ENCODE measurements at places on chromosomes 4 and X.

GRCh38 chr4:151865312-151865711, 104.5 kb upstream of the GATB start:
- no peak for DNase-seq

DNA sequence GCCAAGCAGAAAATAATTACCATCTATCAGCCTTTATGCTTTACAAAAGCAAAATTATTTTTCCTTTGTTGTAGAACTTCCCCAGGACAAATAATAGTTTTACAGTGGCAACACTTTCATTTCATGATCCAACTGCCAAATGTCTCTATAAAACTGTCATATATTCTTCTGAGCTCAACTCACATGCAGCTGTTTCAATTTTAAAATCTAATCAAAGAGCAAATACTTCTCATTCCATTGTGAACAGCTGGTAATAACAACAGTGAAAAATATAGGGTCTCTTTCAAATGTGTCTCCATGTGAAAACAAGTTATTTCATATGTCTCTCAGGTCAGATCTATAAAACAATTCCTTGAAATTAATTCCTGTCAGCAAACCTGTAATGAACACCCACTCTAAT, 270.6 kb upstream of the SLC7A11 start:
- DNase-seq: no peak

DNA sequence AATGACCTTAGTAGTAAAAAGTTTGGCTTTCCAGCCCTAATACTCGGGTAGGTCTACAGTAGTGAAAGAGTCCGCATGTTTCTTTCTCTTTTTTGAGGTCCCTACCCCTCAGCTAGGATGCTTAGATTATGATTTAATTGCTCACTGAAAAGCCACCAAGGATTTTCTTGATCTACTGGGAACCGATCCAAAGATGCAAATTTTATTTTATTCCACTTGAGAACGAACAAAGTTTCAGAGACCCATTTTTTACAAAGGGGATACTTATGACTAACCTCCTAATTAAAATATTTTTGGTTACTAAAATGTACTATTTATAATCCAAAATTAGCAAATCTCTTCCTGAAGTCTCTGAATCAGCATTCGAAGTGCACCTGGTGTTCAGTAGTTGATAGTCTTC, 14.3 kb upstream of the PDHA2 start:
- no peak for DNase-seq

GRCh38 chrX:110985470-110985869, 110.5 kb upstream of the PAK3 start:
- no peak for DNase-seq

GRCh38 chr4:141388481-141388880, 167.8 kb downstream of the ZNF330 start:
- DNase-seq: no peak

DNA sequence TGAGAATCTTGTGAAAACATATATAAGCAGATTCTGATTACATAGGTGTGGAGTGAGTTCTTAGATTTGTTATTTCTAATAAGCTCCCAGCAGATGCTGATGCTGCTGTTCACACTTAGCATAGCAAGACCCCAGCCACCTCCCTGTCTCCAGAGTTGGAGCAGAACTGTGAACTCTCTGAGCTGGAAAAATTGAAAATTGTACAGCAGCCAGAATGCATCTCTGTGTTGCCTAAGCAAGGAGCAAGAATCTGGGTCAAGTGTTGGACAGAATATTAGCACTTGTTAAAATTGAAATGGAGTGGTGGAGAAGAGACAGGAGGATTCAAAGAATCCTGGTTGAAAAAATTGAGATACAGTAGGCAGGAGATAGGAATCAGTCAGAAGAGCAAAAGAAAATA, 146.6 kb upstream of the FAM47C start:
- no peak for DNase-seq

DNA sequence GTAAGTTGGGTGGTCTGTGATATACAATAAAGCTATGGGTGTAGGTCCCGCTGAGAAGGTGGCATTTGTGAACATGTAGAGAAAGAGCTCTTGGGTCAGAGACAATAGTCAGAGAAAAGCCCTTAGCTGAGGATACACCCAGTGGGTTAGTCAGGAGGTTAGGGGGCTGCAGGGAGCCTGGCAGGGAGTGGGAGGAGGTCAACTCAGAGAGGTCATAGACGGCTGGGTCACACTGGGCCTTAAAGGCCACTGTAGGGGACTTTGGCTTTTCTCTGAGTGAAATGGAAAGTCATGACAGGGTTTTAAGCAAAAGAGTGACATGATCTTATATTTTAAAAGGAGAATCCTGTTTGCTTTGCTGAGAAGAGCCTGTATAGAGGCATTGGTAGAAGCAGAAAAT, 16.7 kb downstream of the MGST2 start:
- DNase-seq: no peak

DNA sequence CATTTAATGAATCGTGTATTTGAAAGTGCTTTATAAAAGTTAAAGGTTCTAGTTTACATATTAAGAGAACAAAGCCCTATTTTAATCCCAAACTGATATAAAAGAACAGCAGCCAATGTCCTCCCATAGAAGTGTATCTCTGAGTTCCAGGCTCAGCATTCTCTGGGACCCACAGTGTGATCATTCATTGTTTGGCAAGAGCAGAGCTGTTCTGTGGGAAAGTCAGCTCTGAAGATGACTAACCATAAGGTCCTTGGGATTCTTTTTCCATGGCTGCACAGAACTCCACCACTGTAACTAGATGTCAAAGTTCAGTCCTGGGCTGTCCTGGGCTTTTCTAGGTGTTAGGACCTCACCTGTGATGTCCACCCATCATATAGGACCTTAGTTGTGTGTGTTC, 157.0 kb upstream of the TLL1 start:
- no peak for DNase-seq

- DNase-seq: no peak
These were observed 8.6 kb upstream of the BGN start for GRCh38 chrX:153486171-153486570.

DNA sequence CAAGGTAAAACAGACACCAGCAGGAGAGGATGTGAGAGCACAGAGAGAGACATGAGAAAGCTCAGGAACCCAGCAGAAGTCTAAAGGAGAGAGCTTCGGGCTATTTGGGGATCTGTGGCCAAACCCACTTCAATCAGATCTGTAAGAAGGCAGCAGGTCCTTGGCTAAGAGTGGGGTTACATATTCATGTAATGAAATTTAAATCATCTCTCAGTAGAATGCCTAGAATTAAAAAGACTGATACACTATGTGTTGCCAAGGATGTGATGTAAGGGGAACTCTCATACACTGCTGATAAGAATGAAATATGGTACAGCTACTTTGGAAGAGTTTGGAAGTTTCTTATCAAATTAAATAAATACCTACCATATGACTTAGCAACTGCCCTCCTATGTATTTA, 35.8 kb downstream of the PDE5A start:
- DNase-seq: no peak

DNA sequence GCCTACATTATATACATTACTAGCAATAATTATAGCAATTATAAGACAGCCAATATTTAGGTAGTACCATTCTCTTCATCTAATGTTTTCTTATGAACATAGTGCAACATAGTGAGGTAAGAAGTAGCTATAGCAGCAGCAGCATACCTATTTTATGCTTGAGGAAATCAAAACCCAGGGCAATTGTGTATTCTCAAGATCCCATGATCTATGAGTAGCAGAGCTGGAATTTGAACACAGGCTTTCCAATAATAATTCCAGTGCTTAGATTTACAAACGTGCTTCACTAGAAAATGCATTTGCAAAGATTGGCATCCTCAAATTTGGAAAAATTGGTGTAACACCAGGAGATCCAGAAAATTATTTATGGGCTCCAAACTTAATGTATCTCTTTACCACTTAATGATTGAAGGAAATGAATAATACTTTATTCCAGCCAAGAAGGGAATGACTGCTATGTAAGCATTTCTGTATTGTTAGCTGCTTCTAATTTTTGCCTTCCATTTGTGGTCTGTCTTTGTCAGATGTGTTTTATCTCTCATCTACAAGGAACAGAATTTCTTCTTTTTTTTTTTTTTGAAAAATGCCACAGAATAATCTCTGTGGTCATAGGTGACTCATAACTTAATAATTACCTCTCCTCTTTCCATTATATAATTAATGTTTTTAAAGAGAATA, 451.1 kb downstream of the ARAP2 start:
- DNase-seq: no peak

DNA sequence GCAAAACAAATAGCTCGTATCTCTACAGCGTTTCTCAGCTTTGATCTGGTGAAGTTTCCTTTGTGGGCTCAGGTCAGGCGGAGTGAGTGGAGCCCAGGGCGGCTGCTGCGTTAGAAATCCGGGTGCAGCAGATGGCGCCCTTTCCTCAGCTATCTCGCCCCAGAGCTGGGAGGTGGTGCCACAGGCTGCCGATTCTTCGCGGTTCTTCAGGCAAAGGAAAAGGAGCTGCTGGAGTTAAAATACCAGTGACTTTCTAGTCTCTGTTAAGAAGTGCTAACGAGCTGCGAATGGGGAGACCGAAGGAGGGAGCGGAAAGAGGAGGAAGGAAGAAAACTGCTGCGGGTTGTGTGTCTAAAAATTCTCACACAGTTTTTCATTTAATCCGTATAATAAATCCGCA, 114.6 kb downstream of the CPE start:
- peak; percentile 6 for DNase-seq

- no peak for DNase-seq
These were observed 307.0 kb downstream of the ADGRL3 start for GRCh38 chr4:61507091-61507490.

DNA sequence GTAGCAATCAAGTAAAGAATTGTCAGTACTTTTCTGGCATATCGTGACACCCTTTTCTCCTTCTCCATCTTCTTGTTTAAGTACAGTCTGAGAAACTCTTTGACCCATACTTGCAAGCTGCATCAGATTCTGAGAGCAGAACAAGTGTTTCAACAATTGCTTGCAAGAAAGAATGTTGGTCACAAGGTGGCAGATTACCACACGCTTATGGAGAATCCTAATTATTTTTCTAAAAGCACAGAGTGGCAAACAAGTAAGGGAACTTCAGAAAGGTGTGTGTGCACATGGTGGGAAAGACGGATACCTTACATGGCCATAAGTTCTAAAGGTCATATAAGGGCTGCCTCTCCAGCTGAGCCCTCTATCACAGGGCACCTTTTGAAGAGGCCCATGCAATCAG, 136.4 kb upstream of the FGF13 start:
- DNase-seq: no peak

- no peak for DNase-seq
These were observed 7.9 kb upstream of the KLHL8 start for GRCh38 chr4:87228262-87228860.

DNA sequence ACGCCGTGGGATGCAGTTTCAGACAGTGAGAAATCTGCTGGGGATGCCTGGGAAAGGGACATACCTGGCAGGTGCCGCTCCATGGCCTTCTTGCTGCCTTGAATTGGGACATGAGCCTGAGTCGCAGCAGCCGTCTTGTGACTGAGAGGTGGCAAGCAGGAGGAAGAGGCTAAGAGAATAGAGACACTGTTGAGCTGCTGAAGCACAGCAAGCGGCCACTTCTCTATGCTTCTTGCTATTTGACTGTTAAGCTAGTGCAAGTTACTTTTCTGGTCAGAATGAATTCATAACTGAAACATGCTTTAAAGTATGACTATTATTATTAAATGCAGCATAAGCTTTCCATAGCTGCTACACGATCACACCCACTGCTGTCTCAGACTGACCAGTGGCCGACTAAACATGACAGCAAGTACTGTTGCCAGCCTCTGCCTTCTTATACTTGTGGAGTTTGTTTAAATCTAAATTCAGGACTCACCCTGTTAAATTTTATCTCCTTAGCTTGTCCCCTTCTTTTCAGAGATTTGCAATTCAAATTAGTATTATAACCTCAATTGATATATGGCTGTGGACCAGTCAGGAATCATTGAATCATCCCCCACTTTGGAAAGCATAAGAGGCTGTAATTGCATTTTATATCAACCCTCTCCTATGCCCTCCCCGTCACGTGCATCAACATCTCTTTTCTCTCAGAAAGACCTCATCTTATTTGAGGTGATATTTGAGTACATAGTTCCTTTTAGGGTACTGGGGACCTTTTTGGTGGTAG, 24.8 kb upstream of the ACSL1 start:
- DNase-seq: no peak

DNA sequence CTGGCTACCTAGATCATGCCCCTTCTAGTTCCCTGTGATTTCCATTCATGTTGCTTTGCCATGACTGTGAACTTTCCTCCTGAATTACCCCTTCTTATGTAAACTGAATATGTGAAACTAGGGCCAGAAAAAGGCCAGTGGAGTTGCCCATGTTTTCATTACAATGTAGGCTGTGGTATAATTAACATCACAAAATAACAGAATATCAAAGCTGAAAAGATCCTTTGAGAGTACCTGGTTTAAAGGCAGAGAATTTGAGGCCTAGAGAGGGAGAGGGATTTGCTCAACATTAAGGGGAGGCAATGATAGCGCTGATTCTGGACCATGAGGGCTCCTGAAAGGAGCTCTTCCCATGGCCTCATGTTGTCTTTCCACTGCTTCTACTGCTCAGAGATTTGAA, 392.2 kb downstream of the OPHN1 start:
- DNase-seq: no peak

GRCh38 chr4:80361329-80361900, 25.9 kb downstream of the CFAP299 start:
- no peak for DNase-seq

- DNase-seq: no peak
These were observed 63.1 kb downstream of the SLC10A7 start for GRCh38 chr4:146458594-146458993.

GRCh38 chrX:103716962-103717361, 6.3 kb downstream of the TMEM31 start:
- no peak for DNase-seq
